ENCODE measurements at places on chromosomes 2 and 18.
A peak's percentile ranks its signal among the peaks of the same experiment; 100 is the strongest.

GRCh38 chr18:23998018-23998417 lies 16.5 kb upstream of the TTC39C start:
- no peak for DNase-seq

DNA sequence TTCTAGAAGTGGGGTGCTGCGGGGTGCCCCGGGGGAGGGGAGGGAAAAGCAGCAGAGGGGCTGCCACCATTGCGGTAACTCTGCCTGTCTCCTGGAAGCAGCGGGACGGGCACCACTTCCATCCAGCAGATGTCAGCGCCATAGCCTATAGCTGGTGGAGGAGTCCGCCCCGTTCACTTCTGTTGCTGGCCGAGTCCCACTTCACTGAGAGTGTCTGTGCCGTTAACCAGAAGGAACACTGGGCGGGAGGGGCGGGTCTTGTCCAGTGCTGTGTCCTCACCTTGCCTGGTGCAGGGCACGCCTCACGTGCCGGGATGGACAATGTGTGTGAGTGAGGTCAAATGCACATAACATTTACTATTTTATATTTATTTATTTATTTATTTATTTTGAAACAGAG lies 19.3 kb upstream of the ODC1 start:
- no peak for DNase-seq

DNA sequence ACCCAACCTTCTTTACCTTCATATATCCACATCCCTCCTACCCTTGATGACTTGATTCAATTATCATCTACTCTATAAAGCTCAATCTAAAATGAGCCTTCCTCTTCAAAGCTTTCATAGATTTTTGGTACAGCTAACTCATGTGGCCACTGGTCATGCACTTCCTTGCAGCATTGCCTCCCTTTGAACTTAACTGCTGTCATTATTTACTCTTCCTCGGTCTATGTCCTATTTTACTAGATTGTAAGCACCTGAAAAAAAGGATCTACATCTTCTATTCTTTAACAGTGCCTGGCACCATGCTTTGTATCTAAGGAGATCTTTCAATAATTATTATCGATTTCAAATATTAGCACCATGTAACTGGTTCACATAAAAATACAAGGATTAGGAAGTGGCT lies 30.6 kb downstream of the MDH1 start:
- no peak for DNase-seq

- no peak for DNase-seq
These were observed 332.0 kb downstream of the PIK3C3 start for GRCh38 chr18:42287047-42287446.

- DNase-seq, result peak; percentile 78
These were observed 2.0 kb downstream of the SATB2 start for GRCh38 chr2:199455545-199456382.

GRCh38 chr18:62312851-62313250 lies 12.3 kb upstream of the TNFRSF11A start:
- DNase-seq, result no peak
